ENCODE measurements at places on chromosomes 12 and 14. TPM values are rescaled to one million over a fixed set of nuclear protein-coding genes. Genes with fewer than 3 reads are reported as not detected.

The RAD51B gene
- total RNA-seq, result 21.4 TPM

The BDKRB2 gene
- total RNA-seq, result under 0.01 TPM

The KCNA5 gene
- total RNA-seq, result 0.10 TPM

The PRB2 gene
- total RNA-seq, result not detected

The VDR gene
- total RNA-seq, result 6.0 TPM

The KCNMB4 gene
- total RNA-seq, result 0.63 TPM

The L2HGDH gene
- 1.2 TPM for total RNA-seq

Measured in mononuclear cell (primary cell).